ENCODE measurements at places on chromosomes 6 and 20.

- DNase-seq, result no peak
These were observed 79.6 kb downstream of the UTRN start for GRCh38 chr6:144364782-144365181.

DNA sequence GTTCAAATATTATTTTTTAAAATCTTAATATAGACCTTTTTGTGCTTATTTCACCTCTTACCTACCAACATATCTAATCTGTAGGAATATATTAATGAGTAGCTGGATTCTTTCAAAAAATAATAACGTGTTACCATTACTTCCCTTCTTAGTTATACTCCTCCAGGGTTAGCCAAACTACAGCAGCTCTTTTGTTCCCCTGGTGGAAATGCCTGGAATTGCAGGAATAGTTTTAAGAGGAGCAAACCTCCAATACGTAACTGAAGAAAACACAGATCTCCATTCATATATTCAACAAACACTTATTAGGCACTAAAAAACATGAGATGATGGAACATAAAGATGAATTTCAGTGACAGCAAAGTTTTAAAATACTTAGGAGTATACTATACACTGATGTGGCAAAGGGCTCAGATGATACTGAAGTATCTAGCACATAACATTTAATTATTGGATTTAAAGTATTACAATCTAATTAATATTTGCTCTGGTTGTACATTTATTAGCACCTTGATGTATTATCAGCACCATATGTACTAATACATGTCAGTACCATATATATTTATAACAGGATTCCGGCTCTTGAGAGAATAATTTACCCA lies 78.3 kb downstream of the TBX18 start:
- no peak for DNase-seq

GRCh38 chr6:114939630-114940029 lies 596.8 kb upstream of the HS3ST5 start:
- DNase-seq, result no peak

DNA sequence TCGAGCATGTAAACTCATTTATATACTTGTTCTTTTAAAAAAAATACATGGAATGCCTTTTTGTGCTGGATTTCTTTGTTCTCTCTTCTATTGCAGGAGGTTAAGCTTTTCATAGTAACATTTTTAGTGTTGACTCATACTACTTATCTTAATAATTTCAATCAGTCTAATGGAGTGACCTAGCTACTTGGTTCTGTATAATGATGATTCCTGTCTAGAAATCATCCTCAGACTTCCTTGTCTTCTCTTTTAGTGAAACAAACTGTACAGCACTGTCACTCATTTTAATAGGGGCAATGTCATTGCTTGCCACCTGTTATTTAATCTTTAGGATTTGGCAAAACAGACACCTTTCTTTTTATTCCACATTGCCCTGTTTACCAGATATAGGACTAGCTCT lies 62.3 kb downstream of the ADGRB3 start:
- no peak for DNase-seq

- no peak for DNase-seq
These were observed 134.8 kb downstream of the JPH2 start for GRCh38 chr20:44052166-44052565.

DNA sequence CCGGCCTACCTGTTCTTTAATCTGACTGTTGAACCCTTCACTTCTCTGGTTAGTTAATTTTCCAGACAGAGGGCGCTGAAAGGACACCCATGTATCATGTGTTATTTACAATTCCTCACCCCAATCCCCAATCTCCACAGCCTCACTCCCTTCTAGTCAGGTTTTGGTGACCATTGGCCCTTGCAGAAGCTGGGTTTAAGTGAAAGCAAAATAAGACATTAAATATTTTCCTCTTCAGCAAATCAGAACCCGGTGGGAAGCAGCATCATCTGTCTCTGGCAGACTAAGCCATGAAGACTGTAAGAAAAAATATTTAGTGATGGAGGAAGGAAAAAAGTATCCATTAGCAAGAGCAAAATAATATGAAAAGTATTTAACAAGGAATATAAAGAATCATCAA lies 9.4 kb upstream of the HLA-DQA1 start:
- no peak for DNase-seq

- DNase-seq, result no peak
These were observed 143.8 kb downstream of the UNC5CL start for GRCh38 chr6:40894962-40895799.

DNA sequence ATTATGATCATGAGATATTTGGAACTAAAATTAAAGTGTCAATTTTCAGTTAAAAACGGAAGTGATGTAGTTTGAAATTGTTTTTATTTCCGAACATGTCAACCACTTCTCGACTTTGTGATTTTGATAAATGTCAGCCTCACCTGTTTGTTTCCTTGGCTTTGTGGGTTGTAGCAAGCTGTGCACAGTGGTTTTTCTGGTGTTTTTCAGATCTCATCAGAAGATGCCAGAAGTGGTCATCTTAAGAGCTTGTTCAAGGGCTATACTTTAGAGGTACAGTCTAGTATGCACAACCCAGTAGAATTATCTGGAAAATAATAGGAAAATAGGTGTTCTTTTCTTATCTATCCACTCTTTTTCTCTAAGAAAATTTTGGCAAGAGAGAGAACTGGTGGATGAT lies 134.0 kb downstream of the GRIK2 start:
- DNase-seq, result no peak

DNA sequence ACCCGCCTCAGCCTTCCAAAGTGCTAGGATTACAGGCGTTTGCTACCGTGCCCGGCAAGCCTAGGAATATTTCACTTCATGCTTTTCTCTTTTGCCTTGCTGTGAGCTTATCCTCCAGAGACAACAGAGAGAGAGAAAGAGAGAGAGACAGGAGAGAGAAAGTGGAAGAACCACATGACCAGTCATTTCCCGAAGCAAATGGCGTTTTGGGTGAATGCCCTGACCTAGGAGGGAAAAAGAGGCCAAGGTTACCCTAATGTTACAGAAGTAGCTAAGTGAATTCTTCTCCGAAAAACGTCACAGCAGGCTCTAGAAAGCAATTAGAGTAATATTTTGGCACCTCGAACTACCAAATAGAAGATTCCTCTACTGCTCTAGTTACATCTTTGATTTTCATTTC lies 9.1 kb downstream of the SGK1 start:
- DNase-seq, result no peak

DNA sequence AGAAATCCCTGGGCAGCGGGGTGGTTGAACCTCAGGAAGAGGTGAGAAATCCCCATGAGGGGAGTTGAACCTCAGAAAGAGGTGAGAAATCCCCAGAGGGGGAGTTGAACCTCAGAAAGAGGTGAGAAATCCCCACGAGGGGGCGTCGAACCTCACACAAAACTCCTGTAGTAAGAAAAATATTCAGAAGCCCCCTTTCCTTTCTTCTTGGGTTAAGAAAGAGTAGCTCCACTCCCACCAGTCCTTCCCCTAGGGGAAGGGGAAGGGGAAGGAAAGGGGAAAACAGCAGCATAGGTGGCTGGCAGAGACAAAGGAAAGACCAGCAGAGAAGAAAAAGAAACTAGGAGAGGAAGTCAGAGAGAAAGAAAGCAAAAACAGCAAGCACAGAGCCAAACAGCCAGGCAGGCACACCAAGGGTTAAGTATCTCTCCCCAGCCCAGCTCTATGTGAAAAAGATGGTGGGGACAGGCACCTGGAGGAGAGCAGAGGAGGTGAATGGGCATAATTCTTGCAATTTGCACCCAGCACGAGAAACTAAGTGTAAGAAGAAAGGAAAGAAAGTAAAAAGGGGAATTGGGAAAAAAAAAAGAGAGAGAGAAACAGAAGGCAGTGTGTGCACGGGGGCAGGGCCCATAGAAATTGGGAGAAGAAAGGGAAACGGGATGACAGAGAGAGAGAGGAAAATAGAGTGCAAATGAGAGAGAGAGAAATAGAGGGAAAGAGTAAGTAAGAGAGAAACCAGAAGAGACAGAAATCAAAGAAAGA lies 88.2 kb downstream of the PLG start:
- no peak for DNase-seq

DNA sequence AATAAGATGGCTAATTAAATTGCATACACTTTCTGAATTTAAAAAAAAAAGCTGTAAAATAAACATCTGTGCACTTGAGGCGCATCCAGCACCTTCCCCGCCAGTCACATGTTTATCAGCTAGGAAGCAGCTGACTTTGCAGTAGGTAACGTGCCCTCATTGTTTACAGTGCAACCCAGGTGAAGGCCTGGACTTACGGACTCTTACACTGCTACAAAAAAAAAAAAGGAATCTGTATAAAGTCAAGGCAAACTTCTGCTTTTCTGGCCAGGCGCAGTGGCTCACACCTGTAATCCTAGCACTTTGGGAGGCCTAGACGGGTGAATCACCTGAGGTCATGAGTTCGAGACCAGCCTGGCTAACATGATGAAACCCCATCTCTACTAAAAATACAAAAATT lies 327.8 kb downstream of the CDH4 start:
- no peak for DNase-seq

- no peak for DNase-seq
These were observed 23.9 kb upstream of the BAG2 start for GRCh38 chr6:57147955-57148858.

DNA sequence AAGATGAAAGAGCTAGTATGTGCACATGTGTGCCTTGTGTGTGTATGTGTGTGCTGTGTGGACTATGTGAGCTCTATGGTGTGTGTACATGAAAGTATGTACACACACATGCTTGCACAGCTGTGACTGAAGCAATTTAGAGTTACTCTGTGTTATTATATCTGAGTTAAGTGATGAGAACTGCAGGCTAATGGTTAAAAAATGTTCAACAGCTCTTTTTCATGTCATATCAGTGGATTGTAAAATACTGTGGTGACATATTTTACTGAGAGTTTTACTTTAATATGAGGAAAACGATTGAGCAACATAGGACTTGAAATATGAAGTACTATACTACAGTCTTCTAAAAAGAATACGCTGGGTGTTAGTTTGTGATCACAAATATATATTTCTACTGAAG lies 195.7 kb upstream of the KCNK16 start:
- no peak for DNase-seq

- DNase-seq, result no peak
These were observed 365.8 kb upstream of the JARID2 start for GRCh38 chr6:14880052-14880451.

DNA sequence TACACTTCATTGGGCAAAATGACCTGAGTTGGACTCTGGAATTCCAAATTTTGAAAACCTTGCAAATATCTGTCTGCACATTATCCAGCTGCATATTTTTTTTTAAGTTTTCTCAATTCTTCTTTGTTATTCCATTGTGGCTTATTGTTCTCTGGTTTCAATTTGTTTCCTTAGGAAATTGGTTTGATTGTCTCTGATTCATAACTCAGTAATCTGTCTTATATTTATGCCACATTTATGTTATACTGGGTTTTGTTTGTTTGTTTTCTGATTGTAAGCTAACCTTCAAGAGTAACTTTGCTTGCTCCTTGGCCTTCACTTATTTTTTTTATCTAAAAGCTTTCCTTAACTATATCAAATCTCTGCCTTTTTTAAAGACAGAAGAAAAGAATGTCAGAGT lies 193.3 kb upstream of the PLCB4 start:
- DNase-seq, result no peak

Data from stimulated activated CD4-positive, alpha-beta T cell treated with anti-CD3 and anti-CD28 coated beads, Interleukin-15, amount 100 ng/mL, for 1 hour (primary cell).